CD4-positive, alpha-beta T cell (primary cell): ENCODE measurements at places on chromosomes 3 and 15.

DNA sequence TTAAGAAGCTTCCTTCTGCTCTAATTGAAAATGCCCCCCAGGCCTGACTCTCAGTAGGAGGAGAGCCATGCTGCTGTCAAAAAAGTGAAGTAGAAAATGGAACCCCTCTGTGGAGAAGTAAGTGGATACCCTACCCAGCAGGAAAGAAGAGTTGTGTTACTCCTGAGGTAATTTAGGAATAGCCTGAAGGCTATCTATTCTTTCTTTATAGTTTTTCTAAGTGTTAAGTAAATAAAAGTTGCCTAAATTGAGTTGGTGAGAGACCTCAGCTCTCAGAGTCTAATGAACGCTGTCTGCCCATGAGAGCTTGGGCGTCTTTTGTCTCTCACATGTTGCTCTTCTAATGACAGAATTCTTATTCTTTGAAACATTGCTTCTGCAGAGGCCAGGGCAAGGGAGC lies 116.2 kb downstream of the NSUN3 start:
- DNase-seq = no peak

GRCh38 chr3:33363113-33363800 lies 76.9 kb downstream of the UBP1 start:
- DNase-seq = no peak

DNA sequence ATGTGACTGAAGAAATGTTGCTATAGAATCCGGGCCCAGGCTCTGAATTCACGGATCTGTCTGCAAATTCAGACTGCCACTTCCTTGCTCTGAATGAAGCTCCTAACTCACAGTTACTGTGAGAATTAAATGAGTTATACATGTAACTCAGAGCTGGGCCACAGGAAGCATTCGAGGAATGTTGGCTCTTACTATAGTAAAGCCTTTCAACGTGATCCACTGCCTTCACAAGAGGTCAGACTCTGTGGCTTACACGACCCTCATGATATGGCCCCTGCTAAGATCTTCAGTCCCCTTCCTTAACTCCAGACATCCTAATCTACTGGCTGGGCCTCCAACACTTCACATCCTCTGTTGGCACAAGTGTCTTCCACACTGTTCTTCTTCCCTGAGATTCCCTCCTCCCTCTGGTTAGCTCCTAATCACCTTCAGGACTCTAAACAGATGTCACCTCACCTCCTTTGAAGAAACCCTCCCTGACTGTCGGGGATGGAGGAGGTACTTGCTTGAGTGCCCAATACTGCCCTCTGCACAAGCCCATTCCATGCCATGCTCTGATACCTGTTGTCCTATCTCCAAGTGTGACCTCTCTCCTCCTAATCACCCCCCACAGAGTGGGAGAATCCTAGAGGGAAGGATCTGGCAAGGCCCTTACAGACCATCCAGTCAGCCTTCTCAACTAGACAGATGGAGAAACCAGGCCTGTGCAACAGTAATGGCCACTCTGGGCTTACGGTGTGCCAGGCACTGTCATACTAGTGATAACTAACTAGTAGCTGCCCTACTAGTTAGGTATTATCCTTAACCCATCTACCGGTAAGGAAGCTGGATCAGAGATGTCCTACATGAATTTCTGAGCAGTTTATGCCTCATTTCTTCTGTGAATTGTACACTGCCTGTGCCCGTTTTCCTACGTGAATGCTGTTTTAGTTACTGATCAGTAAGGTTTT lies 1.3 kb downstream of the ACTR8 start:
- no peak for DNase-seq

DNA sequence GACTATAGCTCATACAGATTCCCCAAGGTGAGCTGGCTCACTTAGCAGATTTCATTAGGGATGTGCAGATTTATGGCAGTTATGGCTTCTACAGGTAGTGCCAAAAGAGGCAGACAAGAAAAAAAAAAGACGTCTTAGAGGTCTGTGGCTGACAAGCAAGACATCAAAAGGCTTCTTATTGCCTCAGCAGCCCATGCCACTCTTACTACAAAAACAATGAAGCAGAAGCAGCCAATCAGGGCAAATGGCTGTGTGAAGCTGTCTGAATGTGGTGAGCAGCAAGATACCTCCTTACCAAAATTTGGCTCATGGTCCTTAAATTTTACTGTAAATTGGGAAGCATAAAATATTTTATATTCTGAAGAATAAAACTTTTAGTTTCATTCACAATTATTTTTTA lies 557.5 kb upstream of the GOLIM4 start:
- DNase-seq = no peak

DNA sequence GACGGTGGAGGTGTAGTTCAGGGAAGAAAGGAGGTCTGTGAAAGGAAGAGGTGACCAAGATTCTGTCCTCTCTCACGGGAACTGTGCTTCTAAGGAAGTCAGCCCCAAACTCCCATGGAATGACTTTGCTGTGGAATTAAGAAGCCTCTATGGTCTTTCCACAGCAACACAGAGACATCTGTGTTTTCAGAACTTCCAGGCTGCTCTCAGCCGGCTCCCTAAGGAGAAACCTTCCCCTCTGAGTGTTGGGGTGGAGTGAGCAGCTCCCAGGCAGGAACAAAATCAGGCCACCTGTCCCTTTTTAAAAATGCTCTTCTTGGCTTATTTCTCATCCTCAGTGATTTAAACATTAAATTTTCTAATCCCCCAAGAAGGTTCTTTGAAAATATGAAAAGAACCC lies 53.3 kb upstream of the SNRK start:
- DNase-seq = no peak

DNA sequence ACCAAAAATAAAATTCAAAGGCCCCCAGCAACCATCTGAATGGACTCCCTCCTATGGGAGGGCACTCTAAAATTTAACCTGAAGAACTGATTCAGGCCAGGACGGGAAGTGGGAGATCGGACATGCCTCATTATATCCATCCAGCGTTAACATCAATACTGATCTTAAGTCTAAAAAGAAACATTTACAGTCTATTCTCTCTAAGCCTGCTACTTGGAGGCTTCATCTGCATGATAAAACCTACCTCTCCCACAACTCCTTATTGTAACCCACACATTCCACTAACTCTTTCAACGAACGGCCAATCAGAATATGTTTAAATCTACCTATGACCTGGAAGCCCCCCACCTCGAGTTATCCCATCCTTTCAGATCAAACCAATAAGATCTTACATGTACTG lies 68.4 kb downstream of the HERC1 start:
- DNase-seq = no peak

GRCh38 chr3:146968204-146968651 lies 363.1 kb upstream of the PLSCR5 start:
- no peak for DNase-seq

DNA sequence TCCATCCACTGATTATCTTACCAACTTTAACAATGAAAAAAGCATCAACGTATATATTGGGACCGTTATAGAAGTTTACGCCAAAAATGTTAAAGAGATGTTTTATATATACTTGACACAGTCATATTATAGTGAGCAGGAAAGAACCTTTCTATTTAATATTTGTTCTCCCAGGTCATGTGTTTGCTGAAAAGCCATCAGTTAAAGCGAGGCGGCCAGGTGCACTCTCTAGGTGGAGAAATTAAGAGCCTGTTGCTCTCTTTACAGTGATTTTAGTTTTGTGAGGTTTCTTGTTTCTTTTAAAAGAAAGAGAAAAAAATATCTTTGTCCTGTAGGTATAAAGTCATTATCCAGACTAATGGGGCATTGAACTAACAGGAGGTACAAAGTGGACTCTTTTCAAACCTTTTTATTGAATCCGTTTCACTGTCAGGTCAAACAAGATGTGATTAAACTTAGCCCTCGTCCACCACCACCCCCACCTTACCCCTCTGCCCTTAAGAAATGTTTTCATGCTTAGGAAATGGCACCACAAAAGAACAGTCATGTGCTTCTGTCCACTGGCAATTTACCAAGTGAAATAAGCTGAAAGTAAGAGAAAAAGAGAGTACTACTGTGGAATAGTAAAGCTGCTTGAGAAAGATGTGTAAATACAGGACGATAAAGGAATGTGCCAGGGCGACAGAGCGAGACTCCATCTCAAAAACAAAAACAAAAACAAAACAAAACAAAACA lies 279.9 kb downstream of the PTPRG start:
- DNase-seq = no peak

- DNase-seq = no peak
Observed at GRCh38 chr3:33789183-33789954, 9.1 kb upstream of the PDCD6IP start.

- no peak for DNase-seq
Observed at GRCh38 chr3:155596615-155597014, 148.3 kb downstream of the PLCH1 start.

DNA sequence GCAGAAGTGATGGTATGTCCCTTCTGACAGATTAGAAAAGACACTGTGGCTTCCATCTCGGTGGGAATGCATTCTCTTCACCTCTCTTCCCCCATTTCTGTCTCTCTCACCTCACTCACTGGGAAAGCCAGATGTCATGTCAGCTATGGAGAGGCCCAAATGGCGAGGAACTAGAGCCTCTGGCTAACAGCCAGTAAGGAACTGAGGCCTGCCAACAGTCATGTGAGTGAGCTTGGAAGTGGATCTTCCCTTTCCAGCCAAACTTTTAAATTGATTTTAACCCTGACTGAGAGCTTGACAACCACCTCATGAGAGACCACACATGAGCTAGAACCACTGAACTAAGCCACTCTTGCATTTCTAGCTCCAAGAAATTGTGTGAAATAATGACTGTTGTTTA lies 35.2 kb upstream of the CDAN1 start:
- DNase-seq = no peak
